NCI-H1417 (cell line): ENCODE measurements at places on chromosomes 16 and 17.

GRCh38 chr16:85055493-85056210 lies 28.1 kb downstream of the KIAA0513 start:
- DNase-seq, result no peak

DNA sequence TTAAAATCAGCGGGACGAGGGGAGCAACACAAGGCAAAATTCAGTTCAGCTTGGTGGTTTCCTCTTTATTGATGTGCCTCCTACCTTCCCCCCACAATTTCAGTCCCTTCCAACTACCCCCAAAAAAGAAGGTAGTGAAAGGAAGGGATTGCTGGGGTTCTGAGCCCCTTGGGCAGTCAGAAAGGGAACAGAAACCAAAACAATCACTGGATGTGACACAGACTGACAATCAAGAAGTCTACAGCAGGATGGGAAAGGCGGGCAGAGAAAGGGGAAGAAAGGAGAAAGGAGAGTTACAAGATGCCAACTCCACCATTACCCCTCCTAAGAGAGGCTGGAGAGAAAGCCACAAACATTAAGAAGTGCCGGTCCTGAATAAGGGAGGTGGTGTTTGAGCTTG lies 1.1 kb upstream of the PHF23 start:
- no peak for DNase-seq

DNA sequence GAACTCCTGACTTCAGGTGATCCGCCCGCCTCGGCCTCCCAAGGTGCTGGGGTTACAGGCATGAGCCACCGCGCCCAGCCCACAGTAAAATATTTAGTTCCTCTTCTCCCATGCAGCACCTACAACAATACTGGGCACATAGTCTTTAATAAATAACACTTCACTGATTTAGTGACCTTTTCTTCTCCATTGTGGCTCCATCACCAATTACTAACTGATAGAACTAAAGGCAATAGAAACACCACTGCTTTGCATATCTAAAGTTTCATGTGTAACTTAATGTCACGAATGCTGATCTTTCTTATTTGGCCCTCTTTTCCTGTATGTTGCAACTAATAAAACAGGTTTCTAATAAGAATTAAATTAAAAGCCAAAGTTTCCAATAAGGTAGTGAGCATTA lies 38.9 kb downstream of the TRIM37 start:
- DNase-seq, result no peak

GRCh38 chr17:76184290-76184689 lies 43.2 kb upstream of the FOXJ1 start:
- no peak for DNase-seq

- no peak for DNase-seq
Measured at GRCh38 chr16:64094181-64094965, 1027.5 kb downstream of the CDH11 start.

DNA sequence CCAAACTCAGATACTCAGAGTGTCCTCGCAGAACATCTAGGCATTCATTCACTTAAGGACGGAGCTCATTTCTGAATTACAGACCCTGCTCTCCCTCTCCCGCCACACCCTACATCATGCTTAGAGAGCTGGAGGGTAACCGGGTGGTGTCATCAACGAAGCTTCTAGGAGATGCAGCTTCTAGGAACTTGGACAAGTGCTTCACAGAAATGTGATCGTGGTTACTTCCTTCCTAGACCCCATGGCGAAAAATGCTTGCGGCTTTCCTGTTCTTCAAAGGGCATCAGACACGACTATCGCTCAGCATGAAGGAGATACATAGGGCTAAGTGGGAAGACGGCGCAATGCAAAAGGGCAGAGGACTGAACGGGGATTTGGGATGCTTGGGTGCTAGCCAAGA lies 126.8 kb downstream of the ZFHX3 start:
- no peak for DNase-seq

DNA sequence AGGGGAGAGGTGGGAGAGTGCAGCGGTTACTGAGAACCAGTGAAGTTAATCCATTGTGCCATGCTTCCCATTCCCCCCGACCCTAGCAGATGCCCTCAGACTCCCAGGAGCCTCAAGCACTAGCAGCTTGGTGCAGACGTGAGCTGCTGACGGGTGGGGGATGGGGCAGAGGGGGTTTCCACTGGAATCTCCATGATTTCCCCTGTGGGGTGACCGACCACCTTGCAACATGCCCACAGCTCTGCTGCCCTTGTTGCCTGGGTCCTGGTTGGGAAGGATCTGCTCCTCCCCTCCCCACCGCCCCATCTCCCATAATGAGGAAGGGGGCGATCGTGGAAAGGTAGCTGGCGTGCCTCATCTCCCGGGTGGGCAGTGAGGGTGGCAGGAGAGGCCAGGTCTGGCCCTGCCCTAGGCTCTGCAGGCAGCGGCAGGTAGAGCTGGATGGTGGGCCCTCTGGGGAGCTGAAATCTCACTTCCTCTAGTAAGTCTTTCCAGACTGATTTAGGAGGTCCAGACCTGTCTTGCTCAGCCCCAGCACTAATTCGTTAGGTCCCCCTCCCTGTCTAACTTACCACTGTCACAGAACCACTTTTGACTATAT lies 9.6 kb downstream of the FLOT2 start:
- no peak for DNase-seq

DNA sequence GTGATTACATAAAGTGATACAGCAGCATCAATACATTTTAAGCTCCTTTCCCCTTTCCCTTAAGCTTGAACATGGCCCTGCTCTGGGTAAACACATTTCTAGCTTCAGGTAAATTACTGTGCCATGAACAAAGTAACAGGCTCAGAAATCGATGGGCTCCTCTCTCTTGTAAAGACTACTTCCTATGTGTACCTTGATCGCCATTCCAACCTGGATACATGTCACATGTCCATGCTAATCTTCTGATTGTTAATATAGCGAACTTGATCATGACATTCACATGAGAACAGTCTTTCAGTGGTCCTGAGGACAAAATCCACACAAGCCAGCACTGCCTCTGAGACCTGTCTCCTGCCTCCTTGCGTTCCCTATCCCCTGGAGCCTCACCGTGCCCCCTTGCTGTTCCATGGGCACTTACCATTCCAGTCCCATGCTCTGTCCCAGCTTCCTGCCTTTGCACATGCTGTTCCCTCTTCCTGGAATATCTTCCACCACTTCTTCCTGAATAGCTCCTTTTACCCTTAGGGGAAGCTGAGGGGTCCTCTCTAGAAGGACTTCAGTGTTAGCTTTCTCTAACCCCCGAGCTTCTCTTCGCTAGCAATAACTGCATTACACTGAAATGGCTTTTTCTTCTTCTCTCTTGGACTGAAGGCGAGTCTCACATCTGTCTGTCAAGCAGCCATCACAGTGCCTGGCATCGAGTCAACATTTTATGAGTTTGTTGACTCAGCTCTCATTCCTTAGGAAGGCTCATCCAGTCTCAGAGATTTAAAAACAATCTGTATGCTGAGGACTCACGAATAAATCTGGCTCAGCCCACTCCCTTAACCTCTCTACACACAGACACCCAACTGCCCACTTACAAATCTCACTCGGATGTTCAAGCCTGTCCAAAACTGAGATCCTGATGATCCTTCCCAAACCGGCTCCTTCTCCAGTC lies 93.3 kb downstream of the ASIC2 start:
- DNase-seq, result no peak

DNA sequence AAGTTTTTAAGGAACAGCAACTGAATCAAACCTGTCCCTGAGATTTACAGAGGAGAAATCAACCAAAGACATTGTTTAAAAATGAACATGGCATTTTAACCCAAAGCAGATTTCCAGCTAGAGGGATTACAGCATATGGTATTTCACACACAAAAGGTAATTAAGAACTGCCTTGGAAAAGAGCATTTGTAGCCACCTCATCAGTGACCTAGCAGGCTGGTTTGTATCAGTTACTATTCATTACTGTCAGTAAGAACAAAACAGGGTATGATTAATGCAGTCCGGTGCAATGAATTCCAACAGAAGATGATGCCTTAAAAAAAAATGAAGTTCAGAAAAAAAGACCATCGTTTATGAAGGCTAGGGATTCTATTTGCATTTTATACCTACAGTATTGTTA lies 219.9 kb downstream of the CHD9NB start:
- DNase-seq, result peak; percentile 49

- DNase-seq, result no peak
Measured at GRCh38 chr16:86625821-86626220, 47.5 kb downstream of the FOXL1 start.

GRCh38 chr16:25912321-25912720 lies 220.6 kb downstream of the HS3ST4 start:
- DNase-seq, result no peak

GRCh38 chr16:29898135-29898803 lies 1.1 kb downstream of the SEZ6L2 start:
- no peak for DNase-seq

DNA sequence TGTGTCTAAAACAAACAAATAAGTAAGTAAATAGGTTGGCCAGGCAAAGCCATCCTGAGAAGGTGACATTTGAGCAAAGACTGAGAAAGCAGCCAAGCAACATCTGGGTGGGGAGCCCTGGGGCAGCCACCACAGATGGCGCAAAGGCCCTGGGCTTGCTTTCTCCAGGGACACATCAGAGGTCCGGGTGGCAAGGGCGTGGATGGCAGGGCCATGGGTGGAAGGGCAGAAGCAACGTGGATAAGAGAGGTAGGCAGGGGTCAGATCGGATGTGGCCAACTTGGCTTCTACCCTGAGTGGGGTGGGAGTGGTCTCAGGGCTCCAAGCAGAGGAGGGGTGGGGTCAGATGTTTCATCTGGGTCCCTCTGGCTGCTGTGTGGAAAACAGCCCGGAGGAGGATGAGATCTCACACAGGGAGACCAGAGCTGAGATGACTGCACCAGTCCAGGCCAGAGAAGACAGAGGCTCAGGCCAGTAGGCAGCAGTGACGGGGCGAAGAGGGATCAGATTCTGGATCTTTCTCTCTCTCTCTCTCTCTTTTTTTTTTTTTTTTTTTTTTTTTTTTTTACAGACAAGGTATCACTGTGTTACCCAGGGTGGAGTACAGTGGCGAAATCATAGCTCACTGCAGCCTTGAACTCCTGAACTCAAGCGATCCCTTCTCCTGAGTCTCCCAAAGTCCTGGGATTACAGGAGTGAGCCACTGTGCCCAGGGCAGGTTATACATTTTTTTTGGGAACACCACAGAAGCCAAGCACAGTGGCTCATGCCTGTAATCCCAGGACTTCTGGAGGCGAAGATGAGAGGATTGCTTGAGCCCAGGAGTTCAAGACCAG lies 6.1 kb upstream of the SPN start:
- no peak for DNase-seq

DNA sequence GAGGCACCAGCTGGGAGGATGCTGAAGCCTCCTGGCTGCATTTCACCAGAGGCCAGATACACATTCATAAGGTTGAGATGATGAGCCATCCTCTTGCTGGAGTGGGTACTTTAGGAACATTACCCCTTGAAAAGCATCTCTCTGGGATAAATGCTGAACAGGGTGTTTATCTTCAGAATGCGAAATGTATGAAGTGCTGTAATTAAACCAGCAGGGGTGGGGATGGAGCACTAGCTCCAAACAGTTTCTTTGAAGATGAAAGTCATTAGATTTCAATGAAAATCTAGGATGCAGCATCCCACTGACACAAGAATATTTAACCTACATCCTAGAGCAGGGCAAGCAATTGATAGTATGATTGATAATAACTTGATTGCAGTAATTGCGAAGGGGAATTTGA lies 158.1 kb downstream of the CYLD start:
- DNase-seq, result peak; percentile 44

DNA sequence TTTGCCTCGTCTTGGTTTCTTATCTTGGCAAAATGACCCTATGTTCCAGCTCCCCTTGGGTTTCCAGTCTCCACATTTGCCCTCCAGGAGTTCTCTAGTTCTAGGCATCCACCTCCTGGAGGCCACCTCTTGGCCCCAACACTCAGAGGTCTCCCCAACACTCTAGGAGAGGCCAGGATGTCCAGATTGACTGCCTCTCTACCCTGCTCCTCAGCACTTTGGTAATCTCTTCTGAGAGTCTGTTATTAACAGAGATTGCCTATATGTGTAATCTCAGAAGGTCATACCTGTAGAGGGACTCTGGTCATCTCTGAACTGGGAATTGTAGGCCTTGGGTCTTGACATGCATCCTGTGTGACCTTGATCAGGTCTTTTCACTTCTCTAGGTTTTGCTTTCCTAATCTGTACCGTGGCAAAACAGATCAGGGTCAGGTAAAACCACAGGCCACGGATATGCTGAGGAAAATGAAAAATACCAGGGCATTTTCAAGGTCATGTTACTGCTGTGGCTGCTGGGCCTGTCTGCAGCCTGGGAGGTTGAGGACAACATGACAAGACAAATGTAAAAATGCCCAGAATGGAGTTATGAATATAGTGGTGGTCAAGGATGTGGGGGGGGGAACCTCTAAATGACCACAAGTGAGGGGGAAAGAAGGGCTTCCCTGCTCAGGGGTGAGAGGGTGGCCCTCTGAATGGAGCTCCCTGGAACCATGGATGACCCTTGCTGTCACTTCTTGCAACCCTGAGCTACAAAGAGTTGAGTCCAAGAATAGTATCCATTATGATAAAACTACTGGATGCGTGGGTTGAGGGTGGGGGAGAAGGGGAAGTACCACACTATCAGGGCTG lies 5.0 kb upstream of the CCL4L2 start:
- DNase-seq, result no peak
